ENCODE measurements at places on chromosomes 11 and 22.

DNA sequence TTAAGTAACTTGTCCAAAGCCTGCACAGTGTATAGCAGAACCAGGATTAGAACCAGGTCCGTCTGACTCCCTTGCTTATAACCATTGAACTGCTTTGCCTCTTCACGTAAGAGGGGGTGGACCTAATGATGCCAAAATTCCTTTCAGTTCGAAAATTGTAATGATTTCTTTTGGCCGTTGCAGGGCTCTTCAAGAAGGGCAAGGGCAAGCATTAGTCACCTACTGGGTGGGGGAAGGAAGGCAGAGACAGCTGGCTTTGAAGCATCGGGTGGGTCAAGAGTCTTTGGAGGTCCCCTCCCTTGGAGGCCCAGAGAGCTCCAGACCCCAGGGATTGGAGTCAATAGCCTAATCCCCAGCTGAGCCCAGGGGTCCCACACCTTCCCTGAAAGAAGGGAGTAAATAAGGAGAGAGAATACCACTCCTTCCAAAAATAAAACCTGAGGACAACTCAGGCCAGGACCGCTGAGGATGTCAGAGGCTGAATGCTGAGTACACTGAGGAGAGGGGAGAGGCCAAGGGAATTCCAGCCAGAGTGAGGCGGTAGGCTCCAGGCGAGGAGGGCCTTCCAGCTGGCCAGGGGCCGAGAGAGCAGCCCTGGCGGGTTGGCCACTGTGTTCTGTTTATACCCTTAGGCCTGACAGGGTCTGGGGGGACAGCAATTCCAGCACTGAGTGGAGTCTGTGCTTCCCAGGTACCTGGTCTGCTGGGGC lies 14.1 kb downstream of the CREB3L1 start:
- no peak for DNase-seq

GRCh38 chr11:97033178-97033577 lies 643.4 kb downstream of the JRKL start:
- no peak for DNase-seq

DNA sequence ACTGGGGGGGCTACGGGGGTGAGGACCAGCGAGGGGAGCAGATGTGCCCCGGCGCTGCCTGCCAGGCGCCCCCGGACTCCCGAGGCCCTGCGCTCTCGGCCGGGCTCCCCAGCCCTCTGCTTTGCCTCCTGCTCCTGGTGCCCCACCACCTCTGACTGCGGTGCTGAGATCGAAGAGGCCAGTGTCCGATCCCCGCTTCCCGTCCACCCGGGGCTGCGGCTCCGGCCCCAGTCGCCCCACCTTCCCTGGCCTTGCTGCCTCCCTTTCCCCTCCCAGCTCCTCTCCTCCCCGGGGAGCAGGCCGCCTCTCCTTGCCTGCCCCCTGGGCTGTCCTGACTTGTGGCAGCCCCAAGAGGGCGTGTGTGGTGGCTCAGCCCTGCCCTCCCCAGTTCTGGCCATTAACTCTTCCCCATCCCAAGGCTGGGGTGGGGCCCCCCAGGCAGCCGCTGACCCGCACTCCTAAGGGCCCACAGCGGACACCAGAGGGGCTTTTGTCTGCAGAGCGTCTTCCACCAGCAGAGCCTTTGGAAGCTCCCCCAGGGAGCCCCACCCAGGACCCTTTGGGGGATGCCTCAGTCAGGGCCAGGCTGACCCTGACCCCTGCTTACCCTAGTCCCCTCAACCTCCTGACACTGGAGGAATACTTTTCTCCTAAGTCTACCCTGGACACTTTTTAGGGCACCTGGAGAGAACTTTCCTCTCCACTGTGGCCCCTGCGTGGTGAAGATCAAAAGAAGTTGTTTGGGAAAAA lies 16.6 kb downstream of the RTN4RL2 start:
- no peak for DNase-seq

- DNase-seq = no peak
Measured at GRCh38 chr11:23211221-23211620, 350.9 kb upstream of the CCDC179 start.

DNA sequence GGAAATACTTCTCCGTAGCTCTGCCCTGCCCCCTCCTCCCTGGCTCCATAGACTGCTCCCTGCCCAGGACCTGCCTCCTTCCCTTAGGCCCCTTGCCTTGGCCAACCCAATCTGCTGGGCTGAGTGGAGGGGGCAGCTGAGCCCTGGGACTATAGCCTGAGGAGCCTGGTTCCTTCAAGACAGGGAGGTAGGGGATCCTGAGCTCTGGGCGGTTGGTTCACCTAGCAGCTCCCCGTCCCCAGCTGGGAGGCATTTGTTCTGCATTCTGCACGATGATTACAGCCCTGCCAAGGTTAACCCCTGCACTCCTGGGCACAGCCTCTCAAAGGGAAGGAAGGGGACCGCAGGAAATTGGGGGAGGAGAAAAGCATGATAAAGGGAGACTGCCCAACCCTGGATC lies 3.6 kb upstream of the CDC42EP1 start:
- DNase-seq = no peak

DNA sequence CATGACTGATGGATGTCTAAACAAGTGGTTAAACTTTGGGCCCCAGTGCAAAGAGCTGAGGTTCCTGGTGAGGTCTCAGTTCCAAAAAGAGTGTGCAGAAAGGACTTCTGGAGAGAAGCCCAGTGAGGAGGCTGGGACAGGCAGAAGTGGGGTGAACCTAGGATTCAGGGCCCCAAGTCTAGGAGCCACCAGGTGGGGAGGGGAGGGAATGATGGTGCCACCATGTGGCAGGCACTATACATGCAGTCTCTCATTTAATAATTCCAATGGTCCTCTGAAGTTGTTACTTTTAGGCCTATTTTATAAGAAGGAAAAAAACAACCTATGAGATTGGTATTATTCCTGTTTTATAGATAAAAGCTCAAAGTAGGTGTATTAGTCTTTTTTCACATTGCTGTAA lies 102.0 kb downstream of the INSC start:
- DNase-seq = no peak

- no peak for DNase-seq
Measured at GRCh38 chr11:112150517-112150916, 13.4 kb downstream of the IL18 start.

GRCh38 chr11:48161951-48162884 lies 54.4 kb upstream of the OR4B1 start:
- DNase-seq = no peak

DNA sequence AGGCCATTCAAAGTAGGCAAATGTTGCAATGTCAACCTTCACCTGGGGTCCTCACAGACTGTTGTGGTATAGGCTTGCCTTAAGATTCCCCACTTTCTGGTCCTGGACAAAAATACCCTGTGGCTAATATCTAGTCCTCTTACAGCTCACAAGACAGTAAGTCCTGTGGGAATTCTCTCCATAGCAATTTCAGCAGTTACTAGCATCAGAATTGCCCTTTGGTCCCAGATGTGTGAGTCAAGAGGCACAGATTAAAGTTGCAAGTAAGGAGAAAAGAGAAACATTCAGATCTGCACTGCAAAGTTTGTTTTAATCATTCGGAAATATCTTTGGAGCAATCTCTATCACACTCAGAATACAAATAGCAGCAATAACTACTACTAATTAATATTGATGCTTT lies 420.2 kb downstream of the NTM start:
- DNase-seq = no peak

DNA sequence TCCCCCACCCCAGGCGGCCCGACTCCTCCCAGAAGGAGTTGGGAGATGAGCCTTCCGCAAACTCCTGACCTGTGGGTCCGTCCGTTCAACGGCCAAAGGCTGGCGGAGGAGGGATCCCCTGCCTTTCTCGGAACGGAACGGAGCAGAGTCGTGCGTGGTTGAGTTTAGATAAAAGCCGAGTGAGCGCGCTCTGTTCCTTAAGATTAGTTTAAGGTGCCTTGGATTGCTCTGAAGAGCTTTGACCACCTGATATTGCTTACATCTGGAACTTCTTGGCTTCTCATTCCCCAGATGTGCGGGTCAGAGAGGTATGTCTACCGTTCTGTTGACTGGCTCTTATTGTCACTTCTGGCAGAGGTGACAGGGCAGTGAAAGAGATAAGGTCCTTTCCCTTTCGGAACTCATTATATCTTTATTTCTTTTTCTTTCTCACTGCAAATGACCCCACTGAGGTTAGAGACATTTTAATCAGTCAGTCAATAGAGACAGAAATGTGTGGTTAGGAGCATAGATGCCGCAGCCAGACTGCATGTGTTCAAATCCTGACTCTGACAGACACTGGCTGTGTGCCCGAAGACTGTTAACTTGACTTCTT lies at the start of gene TRIM6:
Gene TRIM6, plus strand, starts transcription at position 31 of the 595 bp plus-strand sequence. Its CDS starts 261 bp downstream, at position 292.
- no peak for DNase-seq

- DNase-seq = no peak
Measured at GRCh38 chr11:68938088-68938487, 34.4 kb downstream of the IGHMBP2 start.

DNA sequence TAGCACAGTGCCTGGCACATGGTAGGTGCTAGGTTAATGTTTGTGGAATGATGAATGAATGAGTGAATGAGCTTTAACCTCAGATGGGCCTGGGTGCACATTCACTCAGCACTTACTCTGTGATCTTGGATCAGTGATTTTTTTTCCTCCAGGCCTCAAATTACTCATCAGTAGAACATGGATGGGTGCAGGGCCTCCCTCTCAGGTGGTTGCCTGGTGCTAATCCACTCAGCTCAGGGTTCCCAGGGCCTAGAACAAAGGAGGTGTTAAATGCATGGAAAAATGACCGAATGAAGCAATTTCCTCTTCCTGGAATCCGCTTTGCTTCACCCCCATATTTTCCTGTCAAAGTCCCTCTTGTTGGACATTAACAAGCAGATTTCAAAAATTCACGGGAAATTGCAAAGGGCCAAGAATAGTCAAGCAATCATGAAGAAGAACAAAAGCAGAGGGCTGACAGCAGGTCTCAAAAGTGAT lies 93.5 kb downstream of the MYEOV start:
- no peak for DNase-seq

DNA sequence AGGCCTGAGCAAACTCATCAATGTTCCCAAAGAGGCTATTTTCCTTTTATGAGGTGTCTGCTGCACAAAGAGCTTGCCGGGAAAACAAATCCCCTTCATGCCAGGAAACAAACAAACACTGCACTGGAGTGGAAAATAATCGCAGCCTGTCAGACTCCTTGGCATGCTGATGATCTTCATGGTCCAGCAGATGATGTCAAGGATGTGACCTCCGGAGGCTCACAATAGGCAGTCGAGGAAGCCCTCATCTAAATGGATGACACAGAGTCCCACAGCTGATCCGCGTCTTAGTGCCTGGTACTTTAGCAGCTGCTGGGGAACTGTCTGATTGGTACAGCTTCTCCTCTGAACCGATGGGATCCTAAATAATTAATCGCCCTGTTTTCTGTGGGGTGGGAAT lies 187.6 kb downstream of the TENM4 start:
- DNase-seq = no peak

GRCh38 chr22:20931126-20931654 lies 14.0 kb downstream of the CRKL start:
- DNase-seq = no peak

DNA sequence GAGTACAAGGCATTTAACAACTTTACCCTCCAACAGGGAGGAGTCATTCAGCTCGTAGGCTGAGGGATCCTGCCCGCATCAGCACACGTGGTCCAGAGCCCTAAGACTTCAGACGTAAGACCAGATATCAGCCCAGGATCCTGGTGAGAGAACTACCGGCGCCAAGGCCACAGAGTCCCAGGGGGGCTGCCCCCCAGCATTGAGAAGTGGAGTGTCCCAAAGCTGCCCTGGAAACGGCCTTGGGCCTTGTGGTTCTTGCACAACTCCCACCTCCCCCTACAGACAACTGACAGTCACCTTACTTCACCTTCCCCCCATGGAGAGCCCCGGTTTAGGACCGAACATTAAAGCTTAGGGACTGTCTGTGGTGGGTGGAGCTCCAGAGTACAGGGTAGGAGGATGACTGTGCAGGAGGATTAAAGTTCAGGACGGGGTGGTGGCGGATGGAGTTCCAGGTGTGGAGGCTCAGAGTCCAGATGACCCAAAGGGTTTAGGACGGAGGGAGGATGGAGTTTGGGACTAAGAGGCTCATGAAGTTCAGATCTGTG lies 1.0 kb downstream of the C11orf91 start:
- DNase-seq = no peak

- no peak for DNase-seq
Measured at GRCh38 chr22:45154383-45154782, 9.3 kb upstream of the NUP50 start.

- no peak for DNase-seq
Measured at GRCh38 chr22:39937906-39938305, 22.3 kb upstream of the TMA7B start.

GRCh38 chr11:85656777-85657176 lies 8.2 kb downstream of the CREBZF start:
- DNase-seq = no peak

GRCh38 chr22:20223421-20224255 lies 44.5 kb downstream of the RTN4R start:
- DNase-seq = no peak

- DNase-seq = no peak
Measured at GRCh38 chr11:60485987-60486386, 6.6 kb upstream of the MS4A12 start.

- no peak for DNase-seq
Measured at GRCh38 chr11:95559899-95560298, 229.7 kb downstream of the FAM76B start.

- no peak for DNase-seq
Measured at GRCh38 chr11:69705351-69705811, 1.6 kb upstream of the FGF19 start.

GRCh38 chr22:29313126-29313575 lies 2.3 kb downstream of the RASL10A start:
- DNase-seq = no peak

- DNase-seq = no peak
Measured at GRCh38 chr11:64181506-64182411, 4.2 kb upstream of the STIP1 start.

GRCh38 chr22:23713696-23714595 lies 23.1 kb downstream of the RGL4 start:
- no peak for DNase-seq

GRCh38 chr11:2807801-2808241 lies 77.8 kb downstream of the CDKN1C start:
- no peak for DNase-seq

DNA sequence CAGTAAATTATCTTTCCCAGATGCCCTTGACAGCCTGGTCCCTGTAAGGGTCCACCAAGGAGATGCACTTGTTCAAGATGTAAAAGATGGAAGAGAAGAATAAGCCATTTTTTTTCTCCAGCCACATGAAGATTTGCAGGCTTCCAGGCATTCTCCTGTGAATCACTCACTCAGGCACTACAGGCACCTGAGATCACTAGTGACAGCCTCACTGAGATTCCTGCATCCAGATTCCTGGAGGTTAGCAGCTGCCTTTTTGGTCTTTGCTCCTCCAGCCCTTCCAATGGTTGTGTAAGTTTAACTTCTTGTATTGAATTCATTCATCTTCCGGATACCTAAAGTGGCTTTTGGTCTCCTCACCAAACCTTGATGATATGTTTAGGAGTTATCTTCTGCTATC lies 630.2 kb upstream of the CADM1 start:
- no peak for DNase-seq

- DNase-seq = no peak
Measured at GRCh38 chr11:63769714-63770455, 1.3 kb upstream of the ZFTA start.
